ENCODE measurements at places on chromosomes 16 and 17. TPM values are rescaled to one million over a fixed set of nuclear protein-coding genes. Genes with fewer than 3 reads are reported as not detected.

Gene FNDC8
- not detected for total RNA-seq

Gene HOXB13
- total RNA-seq, result not detected

Gene NHLRC4
- 0.67 TPM for total RNA-seq

Gene RAB37
- 0.38 TPM for total RNA-seq

Gene KLHL10
- total RNA-seq, result not detected

Gene LITAFD
- not detected for total RNA-seq

GRCh38 chr16:85291302-85292148 lies 179.3 kb upstream of the CIBAR2 start:
- H3K4me1 ChIP-seq, result peaks cover 4% of the 10 kb centered on the region
- no peaks in the 10 kb centered on the region for H3K27me3 ChIP-seq
- DNase-seq, result no peak
- H3K36me3 ChIP-seq, result no peaks in the 10 kb centered on the region
- H3K27ac ChIP-seq, result no peak overlapping the region
- H3K4me3 ChIP-seq, result no peak overlapping the region

DNA sequence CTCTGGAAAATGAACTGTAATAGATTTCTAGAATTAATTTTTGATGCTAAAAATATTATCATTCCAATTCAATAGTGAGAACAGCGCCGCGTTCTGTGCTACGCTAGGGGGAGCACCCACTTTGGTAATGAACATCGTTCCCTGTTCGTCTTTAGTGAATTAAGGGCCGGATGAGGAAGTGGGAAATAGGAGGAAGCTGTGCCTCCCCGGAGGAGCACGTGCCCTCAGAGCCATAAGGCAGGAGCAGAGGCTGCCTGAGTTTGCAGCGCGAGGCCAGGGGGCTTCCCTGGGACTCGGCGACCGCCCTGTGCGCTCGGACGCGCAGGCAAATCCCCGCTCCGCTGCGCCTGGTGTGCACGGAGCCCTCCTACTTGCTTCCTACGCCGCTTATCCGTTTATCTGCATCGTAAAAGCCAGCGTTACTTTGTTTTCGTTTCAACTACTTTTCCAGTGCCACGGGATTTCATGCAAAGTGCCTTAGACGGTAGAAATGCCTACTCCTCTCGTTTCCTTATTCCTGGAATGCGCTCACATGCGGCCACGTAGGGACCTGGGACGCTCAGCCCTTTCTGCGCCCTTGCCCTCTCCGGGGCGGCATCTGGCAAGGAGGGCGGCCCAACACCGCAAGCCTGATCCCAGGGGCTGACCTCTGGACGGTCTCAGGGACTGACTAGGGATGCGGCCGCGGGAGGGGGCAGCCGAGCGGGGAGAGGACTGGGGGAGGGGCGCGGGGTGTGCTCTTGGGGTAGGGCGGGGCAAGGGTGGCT lies 76.4 kb downstream of the KCNJ12 start:
- H3K27me3 ChIP-seq, result no peaks in the 10 kb centered on the region
- no peak overlapping the region for H3K4me3 ChIP-seq
- H3K27ac ChIP-seq, result no peak overlapping the region
- DNase-seq, result peak; percentile 56

GRCh38 chr16:57830890-57831484 lies 28.7 kb upstream of the KIFC3 start:
- H3K4me1 ChIP-seq, result peaks cover 42% of the 10 kb centered on the region
- H3K27ac ChIP-seq, result peak overlapping the region; percentile 98
- H3K27me3 ChIP-seq, result no peaks in the 10 kb centered on the region
- no peak overlapping the region for H3K4me3 ChIP-seq
- DNase-seq, result peak; percentile 57

DNA sequence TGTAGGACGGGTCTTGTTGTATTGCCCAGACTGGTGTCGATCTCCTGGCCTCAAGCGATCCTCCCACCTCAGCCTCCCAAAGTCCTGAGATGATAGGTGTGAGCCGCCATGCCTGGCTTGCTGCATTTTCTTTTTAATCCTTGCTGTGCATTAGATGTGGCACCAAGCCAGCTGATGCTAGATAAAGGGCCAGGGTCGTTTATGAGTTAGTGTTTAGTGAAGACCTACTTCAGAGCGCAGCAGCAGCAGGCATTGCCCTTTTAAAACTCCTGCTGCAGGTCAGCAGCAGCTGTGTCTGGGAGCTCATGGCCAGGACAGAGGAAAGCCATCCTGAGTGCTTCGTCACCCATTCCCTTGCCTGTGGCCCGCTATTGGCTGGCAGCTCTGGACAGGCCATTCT lies 237.3 kb downstream of the CCDC182 start:
- H3K4me3 ChIP-seq, result no peak overlapping the region
- DNase-seq, result no peak
- no peaks in the 10 kb centered on the region for H3K27me3 ChIP-seq
- peaks cover 5% of the 10 kb centered on the region for H3K4me1 ChIP-seq

- no peak for DNase-seq
- no peak overlapping the region for H3K27ac ChIP-seq
- H3K36me3 ChIP-seq, result no peaks in the 10 kb centered on the region
- H3K4me1 ChIP-seq, result peaks cover 8% of the 10 kb centered on the region
- no peaks in the 10 kb centered on the region for H3K27me3 ChIP-seq
- no peak overlapping the region for H3K4me3 ChIP-seq
These were observed 51.3 kb downstream of the HS3ST3B1 start for GRCh38 chr17:14352136-14352535.

DNA sequence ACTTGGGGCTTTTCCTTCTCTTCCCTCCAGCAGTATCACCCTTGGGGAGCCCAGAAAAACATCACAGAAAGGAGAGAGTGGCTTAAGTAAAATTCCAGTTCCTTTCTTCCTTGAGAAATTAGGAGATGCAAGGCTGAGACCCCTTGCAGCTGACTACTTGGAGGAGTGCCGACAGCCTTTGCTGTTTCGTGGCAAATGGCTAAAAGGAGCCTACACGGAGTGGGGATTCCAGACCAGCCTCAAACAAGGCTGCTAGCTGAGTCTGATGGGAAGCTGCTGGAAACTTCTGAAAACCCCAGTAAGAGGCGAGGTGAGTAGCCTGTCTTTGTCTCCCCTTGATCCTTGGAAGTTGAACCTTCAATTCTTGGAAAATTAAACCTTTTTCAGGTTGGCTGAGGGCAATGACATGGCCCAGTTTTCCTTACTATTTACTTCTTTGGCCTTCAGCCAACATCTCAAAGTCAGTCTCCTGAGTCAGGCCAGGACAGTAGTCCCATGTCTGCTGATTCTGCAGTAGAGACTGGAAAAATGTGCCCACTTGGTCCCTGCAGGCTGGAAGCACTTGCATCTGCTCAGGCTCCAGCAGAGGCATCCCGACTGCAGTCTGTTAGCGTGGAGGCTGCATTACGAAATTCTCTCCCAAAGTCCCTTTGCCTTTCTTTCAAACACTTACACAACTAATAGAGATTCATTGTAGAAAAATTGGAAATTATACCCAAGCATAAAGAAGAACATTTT lies 23.4 kb downstream of the SMIM36 start:
- H3K4me3 ChIP-seq, result no peak overlapping the region
- no peaks in the 10 kb centered on the region for H3K27me3 ChIP-seq
- no peaks in the 10 kb centered on the region for H3K36me3 ChIP-seq
- no peak overlapping the region for H3K27ac ChIP-seq
- H3K4me1 ChIP-seq, result no peaks in the 10 kb centered on the region

- peaks cover 5% of the 10 kb centered on the region for H3K36me3 ChIP-seq
- H3K4me1 ChIP-seq, result peaks cover 6% of the 10 kb centered on the region
- no peaks in the 10 kb centered on the region for H3K27me3 ChIP-seq
- H3K4me3 ChIP-seq, result no peak overlapping the region
- no peak overlapping the region for H3K27ac ChIP-seq
These were observed 2.3 kb downstream of the LIMD2 start for GRCh38 chr17:63697341-63698286.

DNA sequence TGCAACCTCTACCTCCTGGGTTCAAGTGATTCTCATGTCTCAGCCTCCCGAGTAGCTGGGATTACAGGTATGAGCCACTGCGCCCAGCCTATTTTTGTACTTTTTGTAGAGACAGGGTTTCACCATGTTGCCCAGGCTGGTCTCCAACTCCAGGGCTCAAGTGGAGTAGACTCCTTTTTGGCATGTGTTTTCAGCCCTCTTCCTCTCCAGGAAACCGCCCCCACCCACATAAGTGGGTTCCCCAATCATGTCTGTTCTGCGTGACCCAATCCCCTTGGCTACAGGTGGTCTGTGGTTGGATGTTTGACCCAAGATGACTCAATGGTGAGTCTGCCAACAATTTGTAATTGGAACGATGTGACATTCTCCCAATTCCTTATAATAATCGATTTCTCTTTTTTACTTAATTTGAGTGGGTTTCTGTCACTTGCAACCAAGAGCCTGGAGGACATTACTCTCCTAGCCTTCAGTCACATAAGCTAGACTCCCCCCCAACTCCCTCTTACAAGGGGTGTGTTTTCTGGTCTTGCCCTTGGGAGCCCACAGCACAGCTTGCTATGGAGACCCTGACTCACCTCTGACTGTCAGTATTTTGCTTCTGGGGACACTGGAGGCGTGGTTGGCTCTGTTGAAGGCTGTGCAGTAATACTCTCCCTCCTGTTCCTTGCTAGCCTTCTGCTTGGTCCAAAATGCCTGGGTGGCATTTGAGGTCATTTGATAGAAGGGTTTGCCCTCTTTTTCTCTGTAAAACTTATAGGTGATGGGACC lies 34.9 kb downstream of the PECAM1 start:
- H3K4me1 ChIP-seq, result no peaks in the 10 kb centered on the region
- H3K27ac ChIP-seq, result peak overlapping the region; percentile 24
- DNase-seq, result no peak
- no peaks in the 10 kb centered on the region for H3K36me3 ChIP-seq
- H3K27me3 ChIP-seq, result no peaks in the 10 kb centered on the region
- H3K4me3 ChIP-seq, result no peak overlapping the region

DNA sequence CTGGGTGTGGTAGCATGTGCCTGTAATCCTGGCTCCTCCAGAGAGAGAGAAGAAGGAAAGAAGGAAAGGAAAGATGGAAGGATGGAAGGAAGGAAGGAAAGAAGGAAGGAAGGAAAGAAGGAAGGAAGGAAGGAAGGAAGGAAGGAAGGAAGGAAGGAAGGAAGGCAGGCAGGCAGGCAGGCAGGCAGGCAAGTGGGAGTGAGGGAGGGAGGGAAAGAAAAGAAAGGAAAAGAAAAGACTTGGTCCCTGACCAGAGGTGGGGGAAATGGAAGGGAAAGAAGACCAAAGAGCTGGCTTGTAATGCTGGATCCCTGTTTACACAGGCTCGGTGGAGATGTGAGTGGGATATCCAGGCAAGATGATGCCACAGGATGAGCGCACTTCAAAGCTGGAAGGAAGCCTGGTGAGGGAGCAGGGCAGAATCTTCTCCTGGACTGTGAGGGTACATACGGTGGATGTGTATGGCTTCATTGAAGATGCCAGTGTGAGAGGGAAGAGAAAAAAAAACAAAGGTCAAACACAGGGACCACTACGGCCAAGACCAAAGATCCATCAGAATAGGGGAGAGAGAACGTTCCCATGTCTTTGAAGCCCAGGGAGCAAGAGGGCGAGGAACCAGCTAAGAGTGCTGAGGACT lies 2.1 kb downstream of the CES1 start:
- no peak for DNase-seq
- H3K27me3 ChIP-seq, result no peaks in the 10 kb centered on the region
- no peaks in the 10 kb centered on the region for H3K4me1 ChIP-seq

- no peaks in the 10 kb centered on the region for H3K4me1 ChIP-seq
- H3K27me3 ChIP-seq, result no peaks in the 10 kb centered on the region
- H3K27ac ChIP-seq, result no peak overlapping the region
- no peak overlapping the region for H3K4me3 ChIP-seq
- H3K36me3 ChIP-seq, result no peaks in the 10 kb centered on the region
These were observed 14.5 kb upstream of the PPM1E start for GRCh38 chr17:58741121-58741625.

DNA sequence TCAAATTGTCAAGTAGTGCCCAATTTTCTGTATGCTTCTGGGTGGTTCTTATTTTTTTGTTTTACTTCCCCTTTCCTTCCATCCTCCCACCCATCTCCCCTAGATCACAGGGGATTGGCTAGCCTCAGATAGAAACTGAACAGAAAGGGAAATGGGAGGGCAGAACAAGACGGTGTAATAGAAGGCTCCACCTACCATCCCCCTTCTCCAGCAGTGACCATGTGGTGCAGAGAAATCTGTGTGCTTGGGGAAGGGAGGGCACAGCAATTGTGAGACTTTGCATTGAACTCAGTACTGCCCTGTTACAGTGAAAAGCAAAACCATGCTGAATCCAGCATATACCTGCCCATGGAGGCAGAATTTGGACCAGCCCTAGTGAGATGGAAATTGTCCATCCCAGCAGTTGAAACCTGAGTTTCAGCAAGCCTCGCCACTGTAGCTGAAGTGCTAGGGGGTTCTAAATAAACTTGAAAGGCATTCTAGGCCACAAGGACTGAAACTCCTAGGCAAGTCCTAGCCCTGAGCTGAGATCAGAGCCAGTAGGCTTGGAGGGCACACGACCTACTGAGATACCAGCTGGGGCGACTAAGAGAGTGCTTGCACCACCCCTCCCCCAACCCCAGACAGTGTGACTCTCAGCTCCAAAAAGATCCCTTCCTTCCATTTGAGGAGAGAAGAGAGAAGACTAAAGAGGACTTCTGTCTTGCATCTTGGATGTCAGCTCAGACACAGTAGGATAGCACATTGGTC lies 5.2 kb downstream of the SLFN11 start:
- no peak overlapping the region for H3K4me3 ChIP-seq
- H3K4me1 ChIP-seq, result no peaks in the 10 kb centered on the region
- H3K27ac ChIP-seq, result no peak overlapping the region
- H3K27me3 ChIP-seq, result no peaks in the 10 kb centered on the region
- peaks cover 4% of the 10 kb centered on the region for H3K36me3 ChIP-seq

- H3K4me1 ChIP-seq, result peaks cover 65% of the 10 kb centered on the region
- no peak for DNase-seq
- H3K27me3 ChIP-seq, result no peaks in the 10 kb centered on the region
- no peak overlapping the region for H3K4me3 ChIP-seq
- H3K27ac ChIP-seq, result no peak overlapping the region
These were observed 5.2 kb downstream of the USP7 start for GRCh38 chr16:8958344-8959167.

DNA sequence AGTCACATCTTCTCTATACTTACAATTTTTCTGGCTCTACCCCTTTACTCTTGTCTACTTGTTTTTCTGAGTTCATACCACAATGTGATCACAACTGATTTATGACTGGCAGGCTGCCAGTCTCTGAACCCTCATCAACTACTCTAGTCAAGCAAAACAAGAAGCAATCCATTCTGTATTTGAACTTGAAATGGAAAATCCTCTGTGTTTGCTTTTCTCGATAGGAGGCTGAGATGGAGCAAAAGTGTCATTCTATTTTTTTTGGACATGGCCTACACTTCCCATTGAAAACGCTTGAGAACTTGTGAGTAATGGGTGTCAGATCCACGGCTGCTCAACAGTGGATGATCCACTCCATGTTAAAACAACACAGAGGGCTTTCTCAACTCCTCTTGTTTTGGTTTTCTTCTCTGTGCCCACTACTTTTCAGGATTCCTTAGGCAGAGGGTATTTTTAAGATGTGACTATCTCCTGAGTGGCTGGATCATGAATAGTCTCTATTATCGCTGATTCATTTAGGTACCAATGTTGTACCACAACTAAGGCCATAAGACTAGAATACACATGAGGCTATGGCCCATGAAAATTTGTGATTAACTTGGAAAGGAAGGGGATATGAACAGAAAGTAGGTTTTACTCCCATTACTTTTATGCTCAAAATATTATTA lies 11.7 kb downstream of the TMEM100 start:
- H3K4me3 ChIP-seq, result no peak overlapping the region
- H3K27ac ChIP-seq, result peak overlapping the region; percentile 14
- H3K27me3 ChIP-seq, result no peaks in the 10 kb centered on the region
- DNase-seq, result peak; percentile 42
- H3K4me1 ChIP-seq, result peaks cover 13% of the 10 kb centered on the region
